ENCODE measurements at places on chromosomes 11 and 22. TPM values are rescaled to one million over a fixed set of nuclear protein-coding genes. Genes with fewer than 3 reads are reported as not detected.

- DNase-seq: no peak
These were observed 52.6 kb upstream of the NAV2 start for GRCh38 chr11:19660076-19660475.

The UBQLNL gene
- polyA plus RNA-seq: 1.1 TPM

- peak; percentile 78 for DNase-seq
These were observed 7.8 kb downstream of the SLC5A1 start for GRCh38 chr22:32050678-32051515.

The SCGB2A2 gene
- not detected for polyA plus RNA-seq
